ENCODE measurements at places on chromosomes 11 and 22. TPM values are rescaled to one million over a fixed set of nuclear protein-coding genes. Genes with fewer than 3 reads are reported as not detected.
A peak's percentile ranks its signal among the peaks of the same experiment; 100 is the strongest.

CERK gene
- 28.8 TPM for total RNA-seq

PEX26 gene
- 33.7 TPM for total RNA-seq

GRCh38 chr22:45868571-45869339 lies 108.2 kb downstream of the WNT7B start:
- H3K4me1 ChIP-seq: peaks cover 17% of the 10 kb centered on the region
- peaks cover 9% of the 10 kb centered on the region for H3K36me3 ChIP-seq
- peak overlapping the region; percentile 53 for H3K4me3 ChIP-seq
- no peak for DNase-seq
- H3K27ac ChIP-seq: no peak overlapping the region

DNA sequence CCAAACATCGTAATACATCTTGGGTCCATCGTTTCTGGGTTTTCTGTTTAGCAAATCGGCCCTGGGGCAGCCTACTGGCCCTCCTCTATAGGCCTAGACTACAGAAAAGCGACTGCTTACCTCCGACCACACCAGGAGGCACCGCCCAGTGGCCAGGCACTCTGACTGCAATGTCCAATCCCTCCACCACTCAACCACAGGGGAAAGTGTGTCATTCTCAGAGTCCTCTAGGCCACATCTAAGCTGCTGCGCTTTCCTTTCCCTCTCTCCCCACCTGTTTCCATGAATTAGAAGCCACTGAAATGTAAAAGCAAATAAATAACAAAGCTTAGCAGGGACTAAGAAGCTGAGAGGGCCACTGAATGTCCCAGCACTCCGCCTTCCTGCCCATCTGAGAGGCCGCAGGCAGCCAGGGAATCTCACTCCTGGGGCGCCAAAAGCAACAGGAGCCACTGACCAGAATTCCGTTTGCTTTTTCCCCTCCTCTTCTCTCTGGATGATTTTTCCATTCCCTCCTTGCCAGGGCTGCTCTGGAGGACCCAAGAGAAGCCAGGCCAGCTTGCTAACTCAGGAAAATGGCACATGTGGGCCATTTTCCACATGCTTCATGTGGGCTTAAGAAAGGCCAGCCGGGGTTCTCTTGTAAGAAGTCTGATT lies 50.1 kb upstream of the FLI1 start:
- H3K4me1 ChIP-seq: no peaks in the 10 kb centered on the region
- H3K27ac ChIP-seq: no peak overlapping the region
- H3K4me3 ChIP-seq: no peak overlapping the region
- no peak for DNase-seq
- no peaks in the 10 kb centered on the region for H3K27me3 ChIP-seq

GRCh38 chr11:32334822-32335221 lies 100.5 kb downstream of the WT1 start:
- no peak overlapping the region for H3K4me3 ChIP-seq
- no peaks in the 10 kb centered on the region for H3K36me3 ChIP-seq

DNA sequence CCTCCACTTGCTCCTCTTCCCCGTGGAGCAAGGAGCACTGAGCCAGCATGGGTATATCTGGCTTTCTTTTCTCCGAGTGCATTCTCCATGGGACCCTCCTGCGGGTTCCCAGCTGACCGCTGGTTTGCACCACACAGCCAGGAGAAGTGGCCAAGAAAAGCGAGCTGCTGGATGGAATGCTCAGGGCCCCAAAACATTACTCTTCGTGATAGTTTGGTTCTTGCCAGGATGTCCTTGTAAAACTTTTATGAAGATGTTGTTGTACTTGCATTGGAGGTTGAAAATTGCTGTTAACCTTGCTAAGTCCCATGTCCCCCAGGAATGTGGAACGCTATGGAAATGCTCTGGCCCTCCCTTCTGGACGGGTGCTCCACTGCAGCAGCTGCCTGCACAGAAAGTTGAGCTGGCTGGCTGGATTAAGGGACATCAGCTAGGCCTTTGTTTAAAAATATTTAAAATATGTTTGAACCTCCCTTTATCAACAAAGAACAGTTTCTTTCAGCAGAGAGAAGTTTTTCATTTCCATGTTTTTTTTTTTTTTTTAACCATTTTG lies 68.7 kb downstream of the ZNRF3 start:
- H3K27me3 ChIP-seq: no peaks in the 10 kb centered on the region
- peaks cover 50% of the 10 kb centered on the region for H3K4me1 ChIP-seq
- H3K4me3 ChIP-seq: peak overlapping the region; percentile 10

DNA sequence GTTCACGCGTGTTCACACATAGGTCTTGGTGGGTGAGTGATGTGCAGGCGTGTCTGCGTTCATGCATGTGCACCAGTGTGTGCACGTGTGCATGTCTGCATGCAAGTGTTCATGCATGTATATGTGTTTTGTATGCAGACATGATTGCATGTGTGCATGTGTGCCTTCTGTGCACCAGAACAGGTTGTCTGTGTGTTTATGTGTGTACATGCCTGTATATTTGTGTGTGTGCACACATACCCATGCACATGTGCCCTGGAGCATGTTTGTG lies 4.9 kb downstream of the ZDHHC8 start:
- no peaks in the 10 kb centered on the region for H3K27me3 ChIP-seq
- no peak for DNase-seq
- no peak overlapping the region for H3K27ac ChIP-seq
- H3K4me3 ChIP-seq: no peak overlapping the region

DNA sequence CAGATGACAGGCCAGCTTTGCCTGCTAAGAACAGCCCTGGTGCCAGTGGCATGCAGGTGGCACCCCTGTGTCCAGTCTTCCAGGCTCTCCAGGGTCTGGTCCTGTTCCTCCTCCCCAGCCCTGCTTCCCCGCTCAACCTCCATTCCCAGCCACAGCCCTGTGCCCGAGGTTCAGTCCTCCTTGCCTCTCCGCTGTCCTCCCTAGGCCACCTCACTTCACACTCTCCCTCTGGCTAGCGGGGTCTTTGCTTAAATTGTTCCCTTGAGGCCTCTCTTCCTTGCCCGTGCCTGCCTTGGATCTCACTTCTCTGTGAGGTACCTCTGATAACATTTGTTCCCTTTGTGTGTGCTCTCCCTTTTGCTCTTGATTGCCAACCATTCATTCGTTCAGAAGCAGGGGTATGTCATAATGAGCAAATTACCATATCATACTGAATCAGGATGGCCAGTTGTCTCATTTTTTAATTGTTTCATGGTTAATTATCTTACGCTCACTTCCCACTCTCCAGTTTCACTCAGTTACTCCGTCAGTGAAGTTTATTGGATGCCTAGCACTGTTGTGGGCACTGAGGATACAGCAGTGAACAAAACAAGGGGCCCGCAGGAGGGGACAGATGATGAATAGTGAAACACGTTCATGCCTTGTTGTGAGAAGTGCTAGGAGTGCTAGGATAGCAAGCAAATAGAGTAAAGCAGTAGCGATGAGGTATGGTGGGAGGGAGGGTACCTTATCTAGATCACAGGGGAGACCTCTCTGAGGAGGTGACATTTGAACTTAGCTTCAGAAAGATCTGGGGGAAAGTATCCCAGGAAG lies 7.4 kb downstream of the BMAL1 start:
- no peaks in the 10 kb centered on the region for H3K36me3 ChIP-seq
- H3K27ac ChIP-seq: no peak overlapping the region
- H3K27me3 ChIP-seq: no peaks in the 10 kb centered on the region
- DNase-seq: no peak
- peaks cover 35% of the 10 kb centered on the region for H3K4me1 ChIP-seq

SCN2B gene
- total RNA-seq: 0.24 TPM

GRCh38 chr11:79417069-79417920 lies 23.5 kb downstream of the TENM4 start:
- H3K27me3 ChIP-seq: no peaks in the 10 kb centered on the region
- DNase-seq: no peak

GRCh38 chr11:1841511-1842148 lies 2.8 kb downstream of the TNNI2 start:
- no peak overlapping the region for H3K27ac ChIP-seq
- H3K36me3 ChIP-seq: no peaks in the 10 kb centered on the region
- no peaks in the 10 kb centered on the region for H3K27me3 ChIP-seq
- peaks cover 9% of the 10 kb centered on the region for H3K4me1 ChIP-seq
- no peak overlapping the region for H3K4me3 ChIP-seq
- no peak for DNase-seq

GRCh38 chr11:12932485-12932884 lies 76.6 kb upstream of the RASSF10 start:
- H3K27ac ChIP-seq: no peak overlapping the region
- peaks cover 16% of the 10 kb centered on the region for H3K36me3 ChIP-seq
- no peak for DNase-seq
- no peaks in the 10 kb centered on the region for H3K27me3 ChIP-seq
- H3K4me1 ChIP-seq: peaks cover 12% of the 10 kb centered on the region

APOBEC3B gene
- total RNA-seq: 2.9 TPM

GUCD1 gene
- total RNA-seq: 77.3 TPM

SUSD2 gene
- total RNA-seq: 1.00 TPM

DNA sequence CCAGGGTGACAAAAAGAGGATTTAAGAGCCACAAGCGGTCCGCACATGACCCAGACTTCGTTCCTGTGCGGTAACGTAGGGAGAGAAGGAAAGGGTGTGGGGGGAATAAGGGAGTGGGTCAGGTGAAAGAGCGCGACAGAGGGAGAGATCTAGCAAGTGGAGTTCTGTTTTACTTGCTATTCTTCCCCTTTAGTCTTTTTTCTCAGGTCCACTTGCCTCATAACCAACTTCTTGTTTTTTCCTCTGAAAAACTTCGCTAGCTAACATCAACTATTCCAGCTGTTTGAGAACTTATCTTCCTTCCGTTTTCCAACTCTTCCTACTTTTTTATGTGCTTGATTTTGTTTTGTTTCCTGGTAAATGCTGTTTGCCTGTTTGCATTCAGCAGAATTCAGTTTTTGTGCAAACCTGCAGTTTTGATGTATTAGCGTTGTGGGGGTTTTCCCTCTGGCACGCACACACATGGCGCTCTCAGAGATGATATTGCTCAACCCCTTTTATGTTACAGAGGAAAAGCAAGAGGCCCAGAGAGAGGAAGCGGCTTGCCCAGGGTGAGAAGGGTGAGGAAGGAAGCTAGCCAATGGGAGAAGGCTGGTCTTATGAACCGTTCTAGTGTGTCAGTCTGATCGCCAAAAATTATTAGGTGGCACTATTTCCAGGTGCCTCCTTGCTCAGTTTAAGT lies 592 bp upstream of the CTSC start:
- H3K36me3 ChIP-seq: no peaks in the 10 kb centered on the region
- no peak for DNase-seq
- H3K4me3 ChIP-seq: peak overlapping the region; percentile 93
- peaks cover 6% of the 10 kb centered on the region for H3K27me3 ChIP-seq
